ENCODE measurements at places on chromosomes 16 and 17.

GRCh38 chr17:58630883-58631522 is 60.8 kb downstream of the TEX14 start:
- no peak for DNase-seq

DNA sequence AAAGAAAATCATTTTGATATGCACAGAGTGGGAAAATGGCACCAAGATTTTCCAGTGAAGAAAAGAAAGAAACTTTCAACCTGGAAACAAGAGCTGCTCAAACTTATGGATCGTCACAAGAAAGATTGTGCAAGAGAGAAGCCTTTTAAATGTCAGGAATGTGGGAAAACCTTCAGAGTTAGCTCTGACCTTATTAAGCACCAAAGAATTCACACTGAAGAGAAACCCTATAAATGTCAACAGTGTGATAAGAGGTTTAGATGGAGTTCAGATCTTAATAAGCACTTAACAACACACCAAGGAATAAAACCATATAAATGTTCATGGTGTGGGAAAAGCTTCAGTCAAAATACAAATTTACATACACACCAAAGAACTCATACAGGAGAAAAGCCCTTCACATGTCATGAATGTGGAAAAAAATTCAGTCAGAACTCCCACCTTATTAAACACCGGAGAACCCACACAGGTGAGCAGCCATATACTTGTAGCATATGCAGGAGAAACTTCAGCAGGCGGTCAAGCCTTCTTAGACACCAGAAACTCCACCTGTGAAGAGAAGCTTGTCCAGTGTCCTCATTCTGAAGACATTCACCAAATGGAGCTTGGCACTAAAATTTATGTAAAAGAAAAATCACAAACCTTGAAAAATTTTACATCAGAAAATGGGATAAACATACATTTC is 12.2 kb downstream of the ZNF75A start:
- no peak for DNase-seq

GRCh38 chr16:50697881-50698767 is 4.7 kb downstream of the NOD2 start:
- no peak for DNase-seq

DNA sequence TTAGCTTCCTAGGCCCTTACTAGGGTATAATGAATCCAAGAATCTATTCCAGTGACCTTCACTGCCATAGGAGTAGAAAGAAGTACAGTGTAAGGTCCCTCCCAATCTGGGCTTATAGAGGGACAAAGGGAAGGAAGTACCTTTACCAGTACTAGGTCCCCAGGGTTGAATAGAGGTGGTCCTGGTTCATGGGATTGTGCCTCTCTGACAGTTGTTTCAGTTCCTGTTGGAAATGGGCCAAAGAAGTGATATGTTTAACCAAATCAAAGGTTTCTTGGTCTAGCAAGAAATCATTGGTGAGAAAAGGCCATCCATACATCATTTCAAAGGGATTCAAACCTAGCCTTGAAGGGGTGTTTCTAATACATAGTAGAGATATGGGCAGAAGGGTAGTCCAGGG is 16.0 kb upstream of the ZNHIT3 start:
- DNase-seq, result no peak
